ENCODE measurements at places on chromosomes 5 and 9.

GRCh38 chr9:36129139-36129538 lies 7.4 kb upstream of the GLIPR2 start:
- no peak for DNase-seq

GRCh38 chr5:166562246-166562645 lies 1729.2 kb upstream of the WWC1 start:
- DNase-seq, result no peak

- DNase-seq, result no peak
Measured at GRCh38 chr9:124035001-124035650, 23.6 kb downstream of the LHX2 start.

GRCh38 chr5:93622240-93622885 lies 39.3 kb downstream of the NR2F1 start:
- DNase-seq, result peak; percentile 77

- DNase-seq, result no peak
Measured at GRCh38 chr5:145680767-145681166, 154.4 kb downstream of the PRELID2 start.

DNA sequence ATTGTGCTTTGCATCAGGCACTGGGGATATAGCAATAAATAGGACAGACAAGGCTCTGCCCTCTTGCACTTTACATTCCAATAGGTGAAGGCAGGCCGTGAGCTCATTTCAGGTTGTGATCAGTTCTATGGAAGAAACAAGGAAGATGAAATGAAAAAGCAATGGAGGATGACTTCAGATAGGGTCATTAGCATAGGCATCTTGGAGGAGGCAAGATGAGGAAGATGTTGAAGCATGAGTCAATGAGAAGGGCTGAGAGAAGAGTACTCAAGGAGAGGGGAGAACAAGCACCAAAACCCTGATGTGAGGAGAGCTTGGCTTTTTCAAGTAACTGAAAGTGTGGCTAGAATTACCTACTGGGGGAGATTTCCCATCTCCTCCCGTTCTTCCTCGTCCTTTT lies 5.0 kb upstream of the SPARC start:
- DNase-seq, result no peak
